NCI-H146 (cell line): ENCODE measurements at places on chromosomes 4 and X.

DNA sequence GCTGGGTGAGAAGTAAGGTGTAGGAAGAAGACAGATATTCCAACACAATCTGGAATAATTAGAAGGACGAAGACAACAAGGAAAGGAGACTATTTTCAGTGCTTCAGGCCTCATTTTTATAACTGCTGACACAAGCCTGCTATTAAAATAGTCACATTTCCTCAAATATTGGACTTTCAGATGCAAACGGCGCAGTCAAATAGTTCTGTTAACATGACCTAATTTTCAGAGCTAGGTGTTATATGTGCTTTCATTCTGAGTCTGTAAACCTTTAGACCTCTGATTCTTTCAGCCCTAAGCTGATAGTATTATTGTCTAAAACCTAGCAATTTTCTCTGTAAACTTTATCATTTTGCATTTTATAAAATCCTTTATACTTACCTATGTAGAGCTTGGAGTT is 261.5 kb downstream of the IL1RAPL1 start:
- DNase-seq, result no peak

GRCh38 chrX:30224536-30224935 is 5.9 kb upstream of the MAGEB3 start:
- no peak for DNase-seq

DNA sequence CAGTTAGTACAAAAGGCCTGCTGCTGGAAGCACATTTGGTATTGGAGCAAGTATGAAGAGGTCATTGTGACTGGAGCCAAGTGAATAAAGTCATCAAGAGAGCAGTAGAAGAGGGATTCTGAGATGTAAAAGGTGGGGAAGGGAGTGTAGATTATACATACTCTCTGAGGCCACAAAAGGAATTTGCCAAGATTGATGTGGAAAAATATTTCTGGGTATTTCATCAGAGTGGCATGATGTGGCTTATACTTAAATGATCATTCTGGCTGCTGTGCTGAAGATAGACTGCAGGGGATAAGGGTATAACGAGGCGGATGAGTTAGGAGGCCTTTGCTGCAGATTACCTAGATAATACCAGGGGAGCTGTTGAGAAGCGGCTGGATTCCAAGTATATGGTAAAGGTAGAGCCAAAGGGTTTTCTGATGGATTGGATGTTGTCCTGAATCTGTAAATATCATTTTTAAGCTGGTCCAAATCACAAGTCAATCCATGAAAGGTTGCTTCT is 231.8 kb upstream of the AGA start:
- DNase-seq, result no peak

- DNase-seq, result no peak
Measured at GRCh38 chr4:141090473-141090872, 42.8 kb downstream of the RNF150 start.

DNA sequence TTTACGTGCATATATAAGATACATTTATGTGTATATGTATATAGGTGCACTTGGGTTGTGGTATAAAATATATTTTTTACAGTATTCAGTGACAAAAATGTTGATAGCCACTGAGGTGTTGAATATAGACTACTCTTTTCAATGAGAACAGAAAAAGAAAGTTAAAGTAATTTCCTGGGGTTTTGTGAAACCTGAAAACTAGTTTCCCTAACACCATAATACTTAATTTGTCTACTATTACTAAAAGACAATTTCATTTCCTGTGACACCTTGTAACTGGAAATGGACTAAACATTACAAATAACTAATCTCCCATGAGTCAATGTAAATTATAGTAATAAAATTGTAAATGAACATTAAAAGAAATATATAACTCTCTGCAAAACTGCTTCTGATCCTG is 32.0 kb upstream of the MAP9 start:
- DNase-seq, result no peak

DNA sequence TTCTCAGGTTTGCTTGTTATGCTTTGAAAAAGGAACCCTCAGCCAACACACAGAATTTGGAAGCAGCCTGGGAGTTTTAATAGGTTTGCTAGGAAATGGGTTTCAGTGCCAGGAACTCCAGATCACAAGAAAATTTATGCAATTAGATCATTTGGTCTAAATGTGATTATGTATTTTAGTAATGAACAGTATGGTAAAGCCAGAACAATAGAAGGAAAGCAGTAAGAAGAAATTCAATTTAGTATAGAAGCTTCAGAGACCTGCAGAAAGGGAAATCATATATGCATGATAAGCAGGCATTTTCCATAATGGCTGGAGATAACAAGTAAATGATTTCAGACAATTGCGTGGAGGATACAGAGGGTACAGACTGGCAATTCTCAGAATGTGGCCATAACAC is 184.7 kb downstream of the KCNIP4 start:
- DNase-seq, result no peak

DNA sequence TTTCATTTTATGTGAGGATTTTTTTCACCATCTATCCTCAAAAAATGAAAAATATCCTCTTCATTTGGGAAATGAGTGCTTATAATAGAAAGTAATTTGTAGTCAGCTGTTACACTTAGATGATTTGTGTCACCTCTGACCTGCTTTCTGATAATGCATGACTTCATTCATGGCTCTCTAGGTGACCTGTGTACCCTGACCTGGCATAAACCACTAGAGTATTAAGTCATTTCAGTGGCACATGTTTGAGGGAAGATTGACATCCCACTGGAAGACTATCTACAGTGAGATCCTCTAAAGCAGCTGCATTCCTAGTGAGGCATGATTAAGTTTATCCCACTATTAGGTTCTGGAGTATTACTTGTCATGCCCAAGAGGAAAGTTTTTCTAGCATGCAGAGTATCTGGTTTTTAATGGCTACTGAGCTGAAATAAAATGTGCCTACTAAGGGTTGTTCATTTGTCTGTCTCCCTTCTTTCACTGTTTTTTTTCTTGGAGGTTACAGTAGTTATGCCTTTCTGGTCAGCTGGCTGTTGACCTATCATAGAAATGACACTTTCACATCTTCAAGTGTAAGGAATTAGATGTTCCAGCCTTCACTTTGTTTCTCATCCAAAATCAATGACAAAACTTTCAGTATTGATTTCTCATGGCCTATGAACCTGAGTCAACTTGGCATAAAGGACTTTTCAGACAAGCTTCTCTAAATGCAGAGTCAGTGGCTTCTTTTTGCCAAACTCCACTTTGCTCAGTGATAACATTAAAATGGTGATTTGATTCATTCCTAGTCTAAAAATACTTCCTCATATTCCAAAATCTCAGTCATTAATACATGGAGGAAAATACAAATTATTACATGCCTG is 33.1 kb downstream of the TET2 start:
- DNase-seq, result no peak

DNA sequence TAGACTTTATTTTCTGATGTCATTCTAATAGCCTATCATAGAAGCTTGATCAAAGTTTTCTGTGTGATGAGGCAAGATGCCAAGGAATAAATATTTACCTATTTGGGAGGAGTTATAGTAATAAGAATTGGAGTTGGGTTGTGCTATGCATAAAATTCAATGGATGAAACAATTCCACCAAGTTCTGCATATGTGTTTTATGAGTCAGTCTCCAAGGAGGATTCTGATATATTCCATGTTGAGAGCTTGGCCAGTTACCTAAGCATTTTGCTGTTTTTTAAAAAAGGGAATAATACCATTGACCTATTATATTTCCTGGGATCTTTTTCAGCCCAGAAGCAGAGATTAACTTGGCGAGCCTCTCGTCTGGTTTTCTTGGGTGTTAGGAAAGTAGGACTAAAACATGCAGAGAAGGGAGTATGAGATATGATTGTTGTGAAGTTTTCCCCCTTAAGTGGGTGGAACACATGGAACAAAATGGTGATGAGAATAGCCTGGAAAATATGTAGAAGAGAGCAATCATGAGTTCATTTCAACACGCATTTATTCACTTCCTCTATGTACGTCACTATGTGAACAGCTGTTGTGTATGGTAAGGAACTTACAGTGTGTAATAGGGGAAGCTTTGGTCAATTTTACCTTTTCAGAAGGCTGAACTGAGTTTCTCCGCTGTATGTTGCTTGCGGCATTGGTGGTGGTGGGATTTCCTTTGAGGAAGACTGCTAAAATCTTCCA is 39.2 kb downstream of the POLA1 start:
- no peak for DNase-seq

DNA sequence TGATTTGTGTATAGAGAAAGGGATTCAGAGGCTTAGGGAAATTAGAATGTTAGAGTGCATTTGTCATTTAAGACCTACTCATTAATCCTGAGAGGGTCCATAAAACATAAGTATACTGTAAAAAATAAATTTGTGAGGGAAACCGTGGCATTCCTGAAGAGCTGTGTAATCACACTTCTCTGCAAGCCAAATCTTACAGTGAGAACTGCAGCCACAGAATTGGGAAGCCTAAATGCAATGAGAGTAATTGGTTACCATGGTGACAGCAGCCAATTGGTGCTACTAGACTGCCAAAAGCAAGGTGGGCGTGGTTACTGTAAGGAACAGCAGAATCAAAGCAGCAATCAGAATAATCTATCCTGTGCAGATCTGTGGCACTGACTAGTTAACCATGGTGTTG is 345.2 kb upstream of the GRID2 start:
- DNase-seq, result no peak

- no peak for DNase-seq
Measured at GRCh38 chr4:176334066-176334465, 14.3 kb downstream of the SPCS3 start.

GRCh38 chr4:106978046-106978774 is 57.9 kb downstream of the DKK2 start:
- no peak for DNase-seq

GRCh38 chr4:41976775-41977516 is 4.6 kb upstream of the DCAF4L1 start:
- no peak for DNase-seq

DNA sequence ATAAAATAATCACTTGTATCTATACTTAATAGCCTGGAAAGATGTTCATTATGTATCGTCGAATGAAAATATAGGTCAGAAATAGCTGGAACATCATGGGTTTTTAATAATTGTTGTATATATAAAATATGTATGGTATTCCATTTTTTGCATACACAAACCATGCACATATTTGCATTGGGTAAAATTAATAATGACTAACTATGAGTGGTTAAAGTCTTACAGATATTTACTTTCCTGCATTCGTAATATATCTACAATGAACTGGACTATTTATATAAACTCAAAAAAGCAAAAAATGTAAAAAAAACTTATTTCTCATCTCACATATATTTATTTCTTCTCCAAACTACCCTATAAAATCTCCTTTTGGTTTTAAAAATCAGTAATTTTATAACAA is 46.0 kb downstream of the CYLC1 start:
- no peak for DNase-seq
